Activated gamma-delta T cell treated with anti-CD3 and anti-CD28 coated beads, Interleukin-2, amount 50 U/mL, for 16 hours (primary cell): ENCODE measurements at places on chromosomes 5 and 9.

DNA sequence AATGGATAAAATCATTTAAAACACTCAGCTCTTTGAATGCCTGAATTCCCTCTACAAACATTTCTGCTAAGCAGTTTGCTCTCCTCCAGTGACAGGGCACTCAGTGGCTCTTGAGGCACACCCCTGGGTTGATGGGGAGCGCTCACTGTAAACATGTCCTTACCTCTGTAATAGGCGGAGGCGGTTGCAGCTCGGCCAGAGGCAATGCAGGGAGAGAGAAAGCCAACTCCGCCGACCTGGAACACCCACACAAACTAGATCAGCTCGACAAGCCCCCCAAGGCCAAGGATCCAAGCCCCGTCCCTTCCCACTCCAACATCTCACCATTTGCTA, 329 bp downstream of the CDC23 start:
- DNase-seq = no peak

DNA sequence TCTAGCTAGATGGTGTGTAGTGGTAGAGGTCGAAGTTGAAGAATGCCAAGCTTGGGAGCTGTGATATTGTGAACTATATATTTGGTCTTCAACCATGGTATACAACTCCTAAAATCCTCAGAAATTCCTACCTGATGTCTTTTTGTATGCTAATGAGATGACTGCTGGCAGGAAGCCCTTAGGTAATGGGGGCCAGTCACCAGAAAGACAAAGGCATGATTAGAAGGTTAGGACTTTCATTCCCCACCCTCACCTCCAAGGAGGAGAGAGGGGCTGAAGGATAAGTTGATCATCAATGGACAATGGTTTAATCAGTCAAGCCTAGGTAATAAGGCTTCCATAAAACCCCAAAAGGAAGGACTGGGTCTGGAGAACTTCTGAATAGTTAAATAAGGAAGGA, 285.7 kb upstream of the POU5F2 start:
- DNase-seq = no peak

- no peak for DNase-seq
Observed at GRCh38 chr9:72775570-72775969, 177.3 kb downstream of the ALDH1A1 start.

GRCh38 chr5:178895615-178896571, at the start of gene ZFP2:
ZFP2 (plus strand) TSS chr5:178895913; CDS start chr5:178931314, 35,401 bp downstream.
- peak; percentile 3 for DNase-seq

DNA sequence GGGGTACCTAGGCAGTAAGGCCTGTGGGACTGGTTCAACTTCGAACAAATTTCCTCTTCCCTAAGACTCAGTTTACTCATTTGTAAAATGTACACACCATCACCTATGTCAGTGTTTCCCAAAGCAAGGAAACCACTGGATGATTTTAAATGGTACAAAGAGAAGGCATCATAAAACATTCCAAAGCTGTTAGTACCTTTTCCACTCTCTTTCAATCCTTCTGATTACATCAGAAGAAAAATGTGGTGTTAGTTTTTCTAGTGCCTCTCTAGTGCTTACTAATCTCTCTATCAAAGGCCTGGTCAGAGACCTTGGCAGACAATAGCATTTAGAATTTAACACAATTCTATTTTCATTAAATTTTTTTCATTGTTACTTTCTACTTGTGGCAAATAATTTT, 18.1 kb downstream of the NR6A1 start:
- DNase-seq = no peak

- DNase-seq = no peak
Observed at GRCh38 chr5:16065831-16066230, 113.8 kb downstream of the MARCHF11 start.

- no peak for DNase-seq
Observed at GRCh38 chr5:4018007-4018406, 422.4 kb downstream of the IRX1 start.

DNA sequence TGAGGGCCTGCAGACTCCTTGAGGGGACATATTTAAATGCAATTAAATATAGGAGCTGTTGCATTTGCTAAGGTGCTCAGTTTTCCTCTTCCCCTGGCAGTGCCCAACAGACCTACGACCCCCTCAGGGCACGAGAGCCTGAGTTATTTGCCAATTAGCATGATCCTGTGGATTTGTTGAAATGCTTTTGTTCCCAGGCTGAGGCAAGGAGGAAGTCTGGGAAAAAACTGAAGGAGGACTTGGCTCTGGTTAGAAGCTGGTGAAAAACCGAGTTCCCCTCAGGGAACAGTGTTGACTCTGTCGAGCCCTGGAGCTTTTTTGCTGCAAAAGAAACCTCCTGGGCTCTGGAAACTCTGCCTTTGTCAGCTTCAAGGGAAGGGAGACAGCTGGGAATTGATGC, 103.6 kb upstream of the SHB start:
- DNase-seq = no peak

DNA sequence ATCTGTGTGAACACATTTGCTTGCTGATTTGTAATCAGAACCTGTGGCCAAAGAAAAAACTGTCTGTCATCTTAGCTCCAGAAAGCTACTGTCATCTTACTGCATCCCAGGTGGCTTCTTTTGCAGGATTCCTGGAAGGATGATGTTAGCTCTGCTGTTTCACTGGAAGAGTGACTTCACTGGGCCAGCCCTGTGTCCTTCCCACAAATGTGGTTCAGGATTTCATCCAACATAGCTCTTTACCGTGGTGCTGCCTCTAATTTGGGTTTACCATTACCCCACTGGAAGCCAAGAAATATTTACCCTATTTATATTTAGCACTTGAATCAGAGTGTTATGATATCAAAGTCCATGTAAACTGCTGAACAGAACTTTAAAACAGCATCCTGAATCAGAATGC, 501.0 kb downstream of the GADD45G start:
- DNase-seq = no peak

DNA sequence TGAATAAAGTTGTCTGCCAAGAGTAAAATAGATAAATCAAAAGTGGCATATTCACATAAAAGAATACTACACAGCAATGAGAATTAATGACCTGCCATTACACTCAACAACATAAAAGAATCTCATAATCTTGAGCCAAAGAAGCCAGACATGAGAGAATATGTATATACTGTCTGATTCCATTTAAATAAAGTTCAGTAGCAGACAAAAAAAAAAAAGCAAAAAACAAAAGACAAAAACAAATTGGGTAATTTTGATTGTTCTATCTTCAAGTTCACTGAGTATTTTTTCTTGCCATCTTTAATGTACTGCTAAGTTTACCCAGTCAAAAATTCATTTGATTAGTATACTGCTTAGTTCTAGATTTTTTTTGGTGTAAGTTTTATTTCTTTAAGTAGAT, 87.9 kb upstream of the TRPC7 start:
- DNase-seq = no peak

- DNase-seq = no peak
Observed at GRCh38 chr9:126813072-126813471, 8.2 kb downstream of the ZBTB43 start.

- no peak for DNase-seq
Observed at GRCh38 chr5:60586307-60586901, 113.6 kb downstream of the DEPDC1B start.

- no peak for DNase-seq
Observed at GRCh38 chr9:115300874-115301273, 182.9 kb upstream of the TNC start.

DNA sequence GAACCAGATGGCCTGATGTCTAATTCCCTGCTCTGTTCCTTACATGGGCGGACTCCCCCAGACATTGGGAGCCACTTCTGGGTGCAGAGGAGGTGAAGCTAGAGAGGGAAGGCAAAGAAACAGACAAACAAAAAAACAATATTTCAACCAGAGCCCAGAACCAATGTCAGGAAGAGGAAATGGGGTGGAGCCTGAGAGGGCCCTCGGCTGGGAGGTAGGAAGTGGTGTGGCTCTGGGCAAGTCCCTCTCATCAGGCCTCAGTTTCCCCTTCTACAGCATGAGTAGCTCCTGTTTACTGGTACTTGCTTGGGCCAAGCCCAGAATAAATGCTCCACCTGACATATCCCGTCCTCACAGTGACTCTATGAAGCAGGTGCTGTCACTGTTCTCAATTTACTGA, 11.1 kb downstream of the SH2D3C start:
- DNase-seq = no peak

GRCh38 chr5:163912046-163912445, 406.6 kb downstream of the MAT2B start:
- DNase-seq = no peak

GRCh38 chr5:53240661-53241060, 131.1 kb upstream of the MOCS2 start:
- no peak for DNase-seq

- no peak for DNase-seq
Observed at GRCh38 chr5:176787676-176788075, 22.7 kb upstream of the UNC5A start.

DNA sequence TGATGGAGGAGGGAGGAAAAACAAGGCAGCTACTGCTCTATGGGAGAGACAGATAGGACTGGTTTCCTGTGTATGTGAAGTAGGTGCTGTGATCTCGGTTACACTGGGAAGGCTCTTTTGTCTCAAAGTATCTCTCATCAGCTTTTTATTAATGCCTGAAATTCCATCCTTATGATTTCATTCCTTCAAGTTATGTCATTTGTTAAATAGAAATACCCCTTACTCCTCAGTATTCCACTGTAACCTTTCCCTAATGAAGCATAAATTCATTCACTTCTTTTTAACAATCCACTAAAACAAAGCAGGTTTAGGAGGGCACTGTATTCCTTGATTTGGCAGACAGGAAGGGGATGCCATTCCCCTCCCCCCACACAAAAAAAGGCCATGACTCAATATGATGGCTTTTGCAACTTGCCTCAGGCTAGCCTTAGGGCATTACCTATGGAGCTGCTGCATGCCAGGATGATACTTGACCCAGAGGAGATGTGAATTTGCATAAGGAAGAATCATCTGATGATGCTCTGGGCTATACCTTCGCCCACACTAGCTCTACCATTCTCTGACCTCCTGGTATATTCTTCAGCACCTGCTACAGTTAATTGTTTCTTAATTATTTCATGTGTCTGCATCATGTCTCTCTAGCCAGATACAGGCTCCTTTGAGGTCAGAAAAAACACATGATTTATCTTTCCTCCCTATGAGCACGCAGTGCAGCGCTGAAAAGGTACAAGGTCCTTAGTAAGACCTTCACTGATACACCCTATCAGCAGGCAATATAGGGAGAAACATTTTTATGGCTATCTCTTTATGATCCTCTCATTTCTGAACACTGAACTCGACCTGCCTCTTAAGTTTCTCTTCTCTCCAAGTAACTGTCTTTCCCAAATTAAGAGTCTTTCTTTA, 26.3 kb downstream of the NR3C1 start:
- DNase-seq = no peak

- DNase-seq = peak; percentile 11
Observed at GRCh38 chr5:154647114-154647760, 107.9 kb upstream of the LARP1 start.

DNA sequence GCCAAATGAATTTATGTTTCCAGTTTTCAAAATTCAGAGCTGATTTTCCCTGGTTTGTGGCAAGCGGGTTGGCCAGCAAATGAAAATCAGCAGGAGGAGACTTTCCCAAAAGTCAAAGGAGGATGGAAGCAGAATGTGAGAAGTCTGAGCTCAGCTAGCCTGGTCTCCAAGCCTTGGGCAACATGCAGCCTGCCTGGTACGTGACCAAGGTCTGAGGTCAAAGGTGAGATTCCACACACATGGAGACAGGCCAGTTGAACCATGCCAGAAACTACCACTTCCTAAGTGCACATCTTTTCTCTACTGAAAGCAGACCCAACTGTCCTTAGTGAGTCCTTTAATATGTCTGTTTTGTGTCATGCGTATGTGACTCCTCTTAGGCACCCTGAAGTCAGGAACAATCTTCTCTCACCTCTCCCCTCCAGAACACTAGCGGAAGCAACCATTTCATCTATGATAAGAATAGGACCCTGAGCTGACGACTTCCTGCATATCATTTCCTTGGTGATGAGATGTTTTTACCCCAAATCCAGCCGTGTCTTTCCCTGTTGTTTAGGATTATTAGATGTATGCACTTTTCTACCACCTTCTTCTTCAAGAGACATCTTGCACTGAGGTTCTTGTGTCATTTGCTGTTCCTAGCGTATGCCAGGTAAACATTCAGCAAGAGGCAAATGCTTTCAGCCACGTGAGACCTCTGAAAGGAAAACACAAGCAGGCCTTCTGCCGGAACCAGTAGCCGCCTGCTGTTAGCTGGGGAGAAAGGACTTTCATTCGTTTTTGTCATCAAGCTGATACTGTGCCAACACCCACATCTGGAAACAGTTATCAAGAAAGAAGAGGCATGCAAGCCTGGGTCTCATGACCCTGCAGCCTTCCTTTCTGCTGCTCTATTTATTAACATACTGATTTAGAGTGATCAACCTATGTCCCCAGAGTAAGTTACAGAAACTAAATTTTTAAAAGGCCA, 9.7 kb upstream of the TGFBI start:
- DNase-seq = no peak

GRCh38 chr9:18502546-18502945, 28.6 kb downstream of the ADAMTSL1 start:
- DNase-seq = no peak

GRCh38 chr5:17374973-17375742, 122.9 kb upstream of the TAF11L2 start:
- no peak for DNase-seq

DNA sequence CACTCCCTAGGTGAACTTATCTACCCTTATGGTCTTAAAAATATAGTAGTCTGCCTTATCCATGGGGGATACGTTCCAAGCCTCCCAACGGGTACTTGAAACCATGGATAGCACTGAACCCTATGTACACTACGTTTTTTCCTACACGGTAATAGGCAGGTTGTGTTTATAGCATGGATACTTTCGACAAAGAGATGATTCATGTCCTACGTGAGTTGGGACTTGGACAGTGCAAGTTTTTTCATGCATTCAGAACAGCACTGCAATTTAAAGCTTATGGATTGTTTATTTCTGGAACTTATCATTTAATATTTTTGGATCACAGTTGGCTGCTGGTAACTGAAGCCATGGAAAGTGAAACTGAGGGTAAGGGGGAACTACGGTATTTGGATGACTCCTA, 88.1 kb downstream of the CNTLN start:
- DNase-seq = no peak

- no peak for DNase-seq
Observed at GRCh38 chr9:17907779-17908508, 329.1 kb downstream of the SH3GL2 start.

- no peak for DNase-seq
Observed at GRCh38 chr5:17439956-17440355, 58.1 kb upstream of the TAF11L2 start.

- DNase-seq = no peak
Observed at GRCh38 chr9:96169901-96170300, 132.1 kb downstream of the HSD17B3 start.

- no peak for DNase-seq
Observed at GRCh38 chr9:92614763-92615461, 55.0 kb downstream of the IPPK start.

GRCh38 chr5:142342128-142342981, 17.5 kb upstream of the SPRY4 start:
- no peak for DNase-seq

- no peak for DNase-seq
Observed at GRCh38 chr5:34970552-34970951, 41.2 kb downstream of the DNAJC21 start.

DNA sequence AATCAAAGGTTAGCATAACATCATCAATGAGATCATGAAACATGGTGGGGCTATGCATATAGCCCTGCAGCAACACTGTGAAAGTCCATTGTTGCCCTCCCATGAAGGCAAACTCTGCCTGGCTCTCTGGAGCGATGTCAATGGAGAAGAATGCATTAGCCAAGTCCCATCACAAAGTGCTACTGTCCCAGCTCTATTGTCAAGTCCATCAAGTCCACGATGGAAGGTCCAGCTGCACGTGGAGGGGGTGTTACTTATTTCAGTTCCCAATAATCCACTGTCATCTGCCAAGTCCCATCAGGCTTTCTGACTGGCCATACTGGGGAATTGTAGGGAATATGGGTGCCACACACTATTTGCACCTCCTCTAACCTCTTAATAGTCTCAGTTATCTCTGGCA, 10.8 kb downstream of the DMAC1 start:
- DNase-seq = no peak
